ENCODE measurements at places on chromosomes 7 and 10.

DNA sequence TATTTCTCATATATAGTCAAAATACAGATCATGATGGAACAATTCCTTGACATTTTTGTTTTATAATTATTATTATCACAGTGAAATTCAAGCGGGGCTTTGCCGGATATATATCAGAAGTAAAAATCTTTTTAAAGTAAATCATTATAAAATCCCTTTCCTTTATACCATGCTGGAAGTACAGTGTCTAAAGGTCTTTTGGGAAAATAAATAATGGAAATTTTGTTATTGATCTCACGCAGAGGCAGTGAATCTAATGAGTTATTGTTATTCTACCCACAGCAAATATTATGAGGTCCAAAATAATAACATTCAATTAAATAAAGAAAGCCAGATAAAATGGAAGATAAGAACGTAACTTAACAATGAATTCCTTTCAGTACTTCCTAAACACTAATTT, 33.8 kb downstream of the GFRA1 start:
- no peak for DNase-seq

GRCh38 chr7:1252540-1253090, 19.9 kb downstream of the UNCX start:
- no peak for DNase-seq

DNA sequence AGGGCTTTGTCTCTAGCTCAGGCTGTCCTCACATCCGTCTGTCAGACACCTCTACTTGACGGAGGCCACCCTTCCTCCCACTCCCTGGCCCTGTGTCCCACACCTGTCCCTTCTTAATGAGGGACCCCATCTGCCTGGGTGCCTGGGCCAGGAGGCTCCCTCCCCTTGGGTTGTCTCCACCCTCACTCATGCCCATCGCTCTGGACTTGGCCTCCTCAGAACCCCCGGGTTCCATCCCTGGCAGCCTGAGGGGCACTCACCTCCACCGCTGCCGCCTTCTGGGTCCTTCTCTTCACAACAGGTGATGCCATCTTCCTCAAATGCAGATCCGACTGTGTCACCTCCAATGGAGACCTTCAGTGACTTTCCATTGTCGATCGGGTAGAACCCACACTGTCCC, 20.2 kb upstream of the GJD4 start:
- DNase-seq: no peak

- DNase-seq: no peak
Observed at GRCh38 chr7:101934618-101935017, 117.2 kb downstream of the CUX1 start.

- DNase-seq: peak; percentile 62
Observed at GRCh38 chr7:36723951-36724664, at the start of gene AOAH. AOAH (minus strand) TSS chr7:36724494; CDS start chr7:36724148, 346 bp downstream.

DNA sequence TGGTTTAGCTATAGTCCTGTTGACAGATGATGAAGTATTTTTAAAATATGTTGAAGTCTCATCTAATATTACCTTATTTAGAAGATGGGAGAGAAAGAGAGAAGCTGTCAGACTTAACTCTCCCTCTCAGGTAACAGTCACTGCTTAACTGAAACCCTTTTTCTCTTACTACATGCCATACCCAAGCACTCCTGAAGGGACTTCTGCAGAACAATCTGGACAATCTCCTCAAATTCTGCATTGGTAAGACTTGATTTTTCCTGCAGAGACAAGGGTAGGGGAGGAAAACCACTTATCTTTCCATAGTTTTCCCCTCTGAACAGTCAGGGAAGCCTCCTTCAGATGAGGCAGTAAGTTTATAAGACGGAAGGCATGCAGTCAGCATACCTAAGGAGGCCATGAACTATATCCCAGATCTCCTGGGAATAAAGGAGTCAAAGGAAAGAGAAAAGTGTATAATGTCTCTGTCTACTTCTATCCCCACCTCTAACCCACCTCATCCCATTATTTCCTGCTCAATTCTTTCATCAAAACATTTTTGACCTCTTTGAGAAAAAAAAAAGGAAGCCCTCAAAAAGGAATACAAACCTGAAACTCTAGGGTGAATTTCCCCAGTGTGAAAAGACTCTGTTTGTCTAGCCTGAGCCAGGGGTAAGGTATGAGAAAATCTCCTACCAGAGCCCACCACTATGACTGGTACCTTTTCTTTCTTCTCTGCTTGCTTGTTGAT, 9.4 kb downstream of the ZCWPW1 start:
- DNase-seq: no peak

DNA sequence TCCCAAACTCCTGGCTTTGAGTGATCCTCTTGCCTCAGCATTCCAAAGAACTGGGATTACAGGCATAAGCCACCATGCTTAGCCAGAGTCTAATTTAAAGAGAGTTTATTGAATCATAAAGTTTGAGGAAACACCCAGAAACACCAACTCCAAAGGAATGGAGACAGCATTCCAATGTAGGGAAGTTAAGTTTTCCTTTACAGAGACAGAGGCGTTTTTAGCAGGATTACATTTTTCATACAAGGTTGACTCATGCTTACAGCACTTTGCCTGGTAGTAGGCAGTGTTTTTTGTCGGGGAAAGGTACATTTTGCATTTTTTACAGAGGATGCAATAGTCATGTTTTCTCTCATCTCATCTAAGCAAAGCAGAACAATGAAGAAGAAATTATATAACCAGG, 18.9 kb upstream of the OPN4 start:
- DNase-seq: no peak

DNA sequence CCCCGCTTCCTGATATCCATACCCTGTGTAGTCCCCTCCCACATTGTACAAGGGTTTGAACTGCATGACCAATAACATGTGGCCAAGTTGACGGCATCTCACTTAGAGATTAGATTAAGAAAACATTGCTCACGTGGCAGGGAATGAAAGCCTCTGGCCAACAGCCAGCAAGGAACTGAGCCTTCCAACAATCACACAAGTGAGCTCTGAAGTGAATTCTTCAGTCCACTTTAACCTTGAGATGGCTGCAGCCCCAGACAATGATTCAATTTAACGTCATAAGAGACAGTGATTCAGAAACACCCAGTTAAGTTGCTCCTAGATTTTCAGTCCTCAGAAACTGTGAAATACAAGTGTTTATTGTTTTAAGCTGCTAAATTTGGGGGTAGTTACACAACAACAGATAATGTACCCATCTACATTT, 165.9 kb upstream of the PLXNA4 start:
- DNase-seq: no peak

DNA sequence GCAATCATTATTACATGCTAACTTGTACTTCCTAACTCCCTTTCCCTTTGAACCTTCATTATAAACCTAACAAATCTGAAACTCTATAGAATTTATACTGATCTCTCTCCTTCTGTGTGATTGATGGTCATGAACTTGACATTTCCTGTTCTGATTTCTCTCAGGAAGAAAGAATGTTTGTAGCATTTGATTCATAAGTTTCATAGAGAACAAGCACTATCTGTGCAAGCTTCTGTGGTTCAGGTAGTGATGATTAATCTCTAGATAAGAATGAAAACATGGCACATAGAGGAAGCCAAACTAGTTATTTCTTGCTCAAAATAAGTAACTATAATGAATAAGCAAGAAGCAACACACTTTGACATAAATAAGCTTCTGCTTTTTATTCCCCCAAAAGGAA, 34.2 kb downstream of the TFPI2 start:
- DNase-seq: no peak

GRCh38 chr10:119541459-119542356, 811 bp downstream of the RGS10 start:
- peak; percentile 33 for DNase-seq

DNA sequence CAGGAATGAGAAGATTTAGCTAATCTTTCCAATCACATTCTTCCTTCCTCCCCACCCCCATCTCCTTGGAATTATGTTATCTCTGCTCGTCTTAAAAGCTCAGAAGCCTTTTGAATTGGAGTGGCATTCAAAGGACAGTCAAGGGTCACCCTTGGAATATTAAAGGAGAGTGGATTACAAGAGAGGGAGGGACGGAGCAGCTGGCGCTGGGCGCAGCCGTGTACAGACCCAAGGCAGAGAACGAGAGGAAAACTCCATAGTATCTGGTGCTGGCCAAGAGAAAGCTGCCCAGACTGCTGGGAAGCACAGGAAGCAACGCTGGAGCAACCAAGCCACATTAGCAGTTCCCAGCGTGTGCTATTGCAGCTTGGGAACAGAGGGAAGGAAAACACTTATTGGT, 95.7 kb downstream of the POU6F2 start:
- DNase-seq: no peak

DNA sequence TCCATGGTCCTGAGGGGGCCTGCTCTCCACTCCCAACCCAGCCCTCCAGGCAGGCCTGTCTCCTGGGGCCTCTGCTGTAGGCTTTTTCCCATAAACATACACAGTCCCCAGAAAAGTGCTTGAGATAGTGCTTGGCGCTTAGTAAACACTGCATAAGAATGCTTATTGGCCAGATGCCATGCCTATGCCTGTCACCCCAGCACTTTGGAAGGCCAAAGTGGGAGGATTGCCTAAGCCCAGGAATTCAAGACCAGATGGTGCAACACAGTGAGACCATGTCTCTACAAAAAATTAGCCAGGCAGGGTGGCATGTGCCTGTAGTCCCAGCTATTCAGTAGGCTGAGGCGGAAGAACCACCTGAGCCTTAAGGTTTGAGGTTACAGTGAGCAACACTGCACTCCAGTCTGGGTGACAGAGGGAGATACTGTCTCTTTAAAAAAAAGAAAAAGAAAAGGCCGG, 24.6 kb upstream of the ASL start:
- DNase-seq: no peak

GRCh38 chr7:73395538-73396503, 37.8 kb upstream of the FZD9 start:
- no peak for DNase-seq

DNA sequence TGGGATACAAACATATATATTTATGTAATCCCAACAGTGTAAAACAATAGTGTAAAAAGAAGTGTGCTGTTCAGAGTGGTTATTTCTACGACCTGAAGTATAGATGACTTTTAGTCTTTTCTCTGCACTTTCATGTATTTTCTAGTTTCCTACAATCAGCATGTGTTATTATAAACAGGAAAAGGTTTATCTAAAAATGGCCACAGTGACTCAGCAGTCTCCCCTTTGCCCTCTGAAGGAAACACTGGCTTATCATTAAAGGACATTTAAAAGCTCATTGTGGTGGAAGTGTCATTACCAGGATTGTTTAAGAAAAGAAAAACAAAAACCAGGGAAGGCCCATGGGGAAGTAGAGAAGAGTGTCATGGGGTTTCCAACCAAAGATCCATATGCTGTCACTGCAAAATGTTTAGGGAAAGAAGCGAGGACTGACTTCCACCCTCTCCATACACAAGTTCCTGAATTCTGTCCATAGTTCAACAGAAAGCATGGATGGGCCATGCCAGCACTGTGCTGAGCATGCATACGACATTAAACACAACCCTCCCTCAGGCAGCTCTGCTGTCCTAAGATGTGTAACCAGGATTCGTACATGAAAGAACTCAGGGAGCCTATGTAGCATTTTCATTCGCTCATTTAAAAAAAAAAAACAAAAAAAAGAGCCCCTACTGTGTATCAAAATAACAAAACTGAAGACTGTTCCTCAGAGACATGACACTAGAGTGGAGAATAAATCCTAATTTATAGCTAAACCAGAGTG, 10.2 kb downstream of the CYREN start:
- no peak for DNase-seq

GRCh38 chr10:100442548-100442947, 20.3 kb upstream of the WNT8B start:
- DNase-seq: no peak

DNA sequence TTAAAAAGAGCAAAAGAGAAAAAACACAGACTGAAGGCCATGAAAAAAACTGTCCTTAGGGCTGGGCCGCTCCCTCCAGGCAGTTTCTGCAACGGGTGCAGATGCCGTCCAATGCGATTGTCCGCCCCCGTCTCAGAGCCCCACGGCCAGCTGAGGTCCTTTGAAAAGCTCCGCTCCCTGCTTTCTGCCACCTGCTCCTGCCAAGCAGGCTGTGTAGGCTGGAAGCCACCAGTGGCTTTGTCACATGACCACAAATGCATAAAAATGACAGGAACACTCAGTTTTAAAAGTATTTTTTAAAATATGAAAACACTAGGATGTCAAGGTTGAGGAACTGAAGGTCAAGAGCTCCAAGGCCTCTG, 71.7 kb downstream of the AMZ1 start:
- no peak for DNase-seq

- DNase-seq: no peak
Observed at GRCh38 chr10:79022565-79023230, 46.1 kb upstream of the ZMIZ1 start.

- no peak for DNase-seq
Observed at GRCh38 chr7:127881564-127881963, 149.7 kb downstream of the LRRC4 start.

DNA sequence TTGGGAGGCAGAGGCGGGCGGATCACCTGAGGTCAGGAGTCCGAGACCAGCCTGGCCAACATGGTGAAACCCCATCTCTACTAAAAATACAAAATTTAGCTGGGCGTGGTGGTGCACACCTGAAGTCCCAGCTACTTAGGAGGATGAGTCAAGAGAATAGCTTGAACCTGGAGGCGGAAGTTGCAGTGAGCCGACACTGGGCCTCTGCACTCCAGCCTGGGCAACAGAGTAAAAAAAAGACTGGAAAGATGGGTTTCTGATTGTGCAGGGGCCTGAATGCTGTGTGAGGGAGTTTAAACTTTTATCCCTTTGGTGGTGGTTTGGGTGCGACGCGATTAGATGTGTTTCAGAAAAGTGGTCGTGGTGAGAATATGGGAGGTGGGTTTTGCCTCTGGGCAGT, 1.8 kb downstream of the CHST12 start:
- DNase-seq: no peak

- no peak for DNase-seq
Observed at GRCh38 chr10:112985690-112986543, 35.9 kb downstream of the TCF7L2 start.

DNA sequence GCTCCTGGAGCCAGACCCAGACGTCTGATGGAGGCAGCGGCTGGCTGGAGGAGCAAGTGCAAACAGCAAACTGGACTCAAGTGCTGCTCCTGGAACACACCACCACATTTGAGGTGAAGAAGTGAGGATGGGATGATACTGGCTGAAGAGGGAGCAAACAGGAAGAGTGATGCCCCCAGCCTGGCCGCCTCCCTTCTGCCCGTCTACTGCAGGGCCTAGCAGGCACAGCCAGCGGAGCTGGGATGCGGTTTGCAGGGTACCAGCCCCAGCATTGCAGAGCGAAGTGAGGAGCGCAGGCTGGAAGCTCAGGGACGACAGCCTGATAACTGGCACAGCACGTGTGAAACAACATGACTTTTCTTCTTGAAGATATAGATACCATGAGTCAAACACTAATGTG, 111.8 kb upstream of the ZNF32 start:
- DNase-seq: no peak

DNA sequence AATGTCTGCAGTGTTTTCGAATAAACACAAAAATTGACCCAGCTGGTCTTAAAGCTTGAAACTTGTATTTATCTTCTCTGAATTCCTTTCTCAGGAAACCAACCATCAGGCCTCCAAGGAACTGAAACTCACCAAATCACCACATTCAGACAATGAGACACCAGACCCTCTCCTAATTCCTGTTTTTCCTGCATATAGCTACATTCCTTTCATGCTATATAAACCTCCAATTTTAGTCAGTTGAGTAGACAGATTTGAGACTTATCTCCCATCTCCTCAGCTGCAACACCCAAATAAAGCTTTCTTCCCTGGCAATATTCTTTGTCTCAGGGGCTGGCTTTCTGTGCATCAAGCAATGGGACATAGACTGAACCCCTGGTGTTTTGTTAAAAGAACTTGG, 317.0 kb downstream of the CACNA2D1 start:
- no peak for DNase-seq

GRCh38 chr7:20831451-20831850, 44.8 kb upstream of the SP8 start:
- no peak for DNase-seq
